Breast epithelium (tissue), 4 donors: ENCODE measurements at places on chromosomes 2 and 18. TPM values are rescaled to one million over a fixed set of nuclear protein-coding genes. Genes with fewer than 3 reads are reported as not detected.

DNA sequence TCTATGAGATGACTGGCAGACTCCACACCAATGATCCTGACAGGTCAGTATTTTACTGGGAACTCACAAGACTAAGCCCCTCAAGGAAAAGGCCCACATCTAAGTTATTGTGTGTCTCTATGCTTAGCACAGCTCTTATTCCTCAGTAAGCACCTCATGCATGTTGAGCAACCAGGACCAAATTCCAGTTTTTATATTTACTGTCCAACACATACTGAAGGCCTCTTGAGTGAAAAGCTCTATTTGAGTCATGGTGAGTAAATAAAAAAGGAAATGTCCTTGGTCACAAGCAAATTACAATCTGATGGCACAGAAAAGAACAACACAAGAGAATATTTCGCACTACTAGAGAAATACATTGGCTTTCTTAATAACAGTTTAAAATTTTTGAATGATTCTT is 87.9 kb upstream of the ETAA1 start:
- no peak for DNase-seq

- DNase-seq, result no peak
Observed at GRCh38 chr2:43192744-43193651, 33.4 kb downstream of the ZFP36L2 start.

DNA sequence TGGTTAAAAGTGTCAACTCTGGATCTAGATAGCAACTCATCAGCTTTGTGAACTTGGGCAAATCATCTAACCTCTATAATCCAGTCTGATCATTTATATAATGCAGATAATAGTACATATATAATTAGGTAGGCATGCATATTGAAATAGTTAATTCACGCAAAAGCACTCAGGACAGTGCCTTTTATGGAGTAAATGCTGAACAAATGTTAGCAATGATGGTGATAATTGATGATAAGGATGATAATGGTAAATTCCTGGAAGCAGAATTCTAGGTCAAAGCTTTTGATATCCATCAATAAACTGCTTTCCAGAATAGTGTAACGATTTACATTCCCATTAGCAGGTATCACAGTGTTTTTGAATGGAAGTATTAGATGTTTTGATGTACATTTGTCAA is 59.7 kb upstream of the CYP26B1 start:
- no peak for DNase-seq

- DNase-seq, result no peak
Observed at GRCh38 chr2:167122389-167122788, 234.1 kb downstream of the XIRP2 start.

GRCh38 chr2:45860136-45861121 is 209.0 kb downstream of the PRKCE start:
- DNase-seq, result peak; percentile 46

DNA sequence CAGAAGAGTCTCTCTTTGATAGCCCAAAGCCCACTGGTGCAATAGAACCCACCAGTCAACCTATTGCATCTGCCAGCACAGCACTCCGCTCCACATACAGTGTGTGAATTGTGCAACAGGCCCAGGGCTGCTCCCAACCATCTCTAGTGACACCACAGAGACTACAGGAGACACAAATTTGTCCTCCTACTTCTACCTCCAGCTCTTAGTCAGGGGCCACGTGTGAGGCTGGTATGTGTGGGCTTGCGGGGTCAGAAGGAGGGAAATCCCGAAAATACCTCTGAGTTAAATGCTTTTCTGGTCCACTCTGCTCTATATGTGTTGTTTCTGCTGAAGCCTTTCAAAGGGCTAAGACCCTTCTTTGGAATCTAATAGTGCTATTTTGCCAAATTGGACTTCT is 18.0 kb downstream of the DGUOK start:
- DNase-seq, result no peak

GRCh38 chr2:137802038-137802437 is 162.2 kb upstream of the HNMT start:
- DNase-seq, result no peak

GRCh38 chr18:45056926-45057325 is 376.2 kb downstream of the SETBP1 start:
- DNase-seq, result no peak

- no peak for DNase-seq
Observed at GRCh38 chr2:20674974-20675679, 8.2 kb downstream of the GDF7 start.

GRCh38 chr18:57801761-57802212 is 1.3 kb downstream of the ATP8B1 start:
- peak; percentile 54 for DNase-seq

- no peak for DNase-seq
Observed at GRCh38 chr2:65536596-65536995, 104.2 kb upstream of the SPRED2 start.

DNA sequence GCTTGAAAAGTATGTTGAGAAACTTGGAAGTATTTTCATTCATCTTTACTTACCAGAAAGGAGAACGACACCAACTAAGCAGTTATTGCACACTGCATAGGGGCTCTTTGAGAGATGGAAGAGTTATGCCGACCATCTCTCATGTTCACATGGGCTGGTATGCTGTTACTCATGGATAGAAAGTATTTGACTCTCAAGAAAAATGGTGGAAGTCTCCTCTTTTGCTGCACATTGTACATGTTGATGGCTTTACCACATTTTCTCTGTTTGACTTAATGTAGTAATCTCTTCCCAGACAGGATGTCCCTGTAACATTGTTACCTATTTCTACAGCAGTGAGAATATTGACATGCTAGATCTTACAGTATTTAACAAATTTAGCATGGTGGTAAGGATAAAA is 23.2 kb downstream of the CAB39 start:
- DNase-seq, result no peak

DNA sequence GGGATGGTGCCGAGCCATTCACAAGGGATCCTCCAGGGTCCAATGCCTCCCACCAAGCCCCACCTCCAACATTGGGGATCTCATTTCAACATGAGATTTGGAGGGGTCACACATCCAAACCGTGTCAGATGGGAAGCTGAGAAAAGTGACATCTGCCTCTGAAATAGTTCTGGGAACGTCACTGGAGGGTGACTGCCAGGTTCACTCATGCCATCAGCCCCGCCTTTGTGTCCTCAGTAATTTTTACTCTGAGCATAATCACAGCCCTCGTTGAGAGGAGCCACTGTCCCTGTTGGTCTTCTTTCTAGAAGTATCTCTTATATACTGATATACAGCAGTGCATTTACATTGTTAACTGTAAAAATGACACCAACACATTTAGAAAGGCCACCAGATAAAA is 67.4 kb downstream of the KLHL29 start:
- no peak for DNase-seq

- no peak for DNase-seq
Observed at GRCh38 chr2:60855989-60856669, 25.2 kb upstream of the REL start.

DNA sequence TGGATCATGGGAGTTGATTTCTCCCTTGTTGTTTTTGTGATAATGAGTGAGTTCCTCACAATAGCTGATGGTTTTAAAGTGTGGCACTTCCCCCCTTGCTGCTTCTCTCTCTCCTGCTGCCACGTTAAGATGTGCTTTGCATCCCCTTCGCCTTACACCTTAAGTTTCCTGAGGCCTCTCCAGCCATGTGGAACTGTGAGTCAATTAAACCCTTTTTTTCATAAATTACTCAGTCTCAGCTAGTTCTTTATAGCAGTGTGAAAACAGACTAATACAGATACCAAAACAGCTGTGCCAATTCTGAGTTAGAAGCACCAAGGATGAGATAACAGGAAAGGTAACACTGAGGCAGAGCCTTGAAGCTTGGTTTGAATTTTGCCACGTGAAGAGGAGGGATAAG is 44.7 kb downstream of the ITSN2 start:
- no peak for DNase-seq

DNA sequence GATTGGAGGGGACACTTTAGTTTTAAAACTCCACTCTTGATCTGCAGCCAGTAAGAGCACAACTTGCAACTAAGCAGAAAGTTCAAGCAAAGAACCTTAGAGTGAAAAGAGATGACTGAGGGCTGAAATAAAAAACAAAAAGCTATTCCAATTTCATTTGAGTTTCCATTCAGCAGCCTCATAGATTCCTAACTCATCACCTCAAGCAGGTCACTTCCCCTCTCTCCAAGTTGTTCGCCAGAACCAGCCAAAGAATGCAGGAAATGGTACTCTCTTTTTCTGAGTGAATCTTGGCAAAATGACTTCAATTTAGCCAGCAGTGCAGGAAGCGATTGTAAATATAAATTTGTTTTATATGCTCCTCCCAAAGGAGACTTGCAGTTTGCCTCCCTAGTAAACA is 213.3 kb downstream of the SETBP1 start:
- DNase-seq, result no peak

DNA sequence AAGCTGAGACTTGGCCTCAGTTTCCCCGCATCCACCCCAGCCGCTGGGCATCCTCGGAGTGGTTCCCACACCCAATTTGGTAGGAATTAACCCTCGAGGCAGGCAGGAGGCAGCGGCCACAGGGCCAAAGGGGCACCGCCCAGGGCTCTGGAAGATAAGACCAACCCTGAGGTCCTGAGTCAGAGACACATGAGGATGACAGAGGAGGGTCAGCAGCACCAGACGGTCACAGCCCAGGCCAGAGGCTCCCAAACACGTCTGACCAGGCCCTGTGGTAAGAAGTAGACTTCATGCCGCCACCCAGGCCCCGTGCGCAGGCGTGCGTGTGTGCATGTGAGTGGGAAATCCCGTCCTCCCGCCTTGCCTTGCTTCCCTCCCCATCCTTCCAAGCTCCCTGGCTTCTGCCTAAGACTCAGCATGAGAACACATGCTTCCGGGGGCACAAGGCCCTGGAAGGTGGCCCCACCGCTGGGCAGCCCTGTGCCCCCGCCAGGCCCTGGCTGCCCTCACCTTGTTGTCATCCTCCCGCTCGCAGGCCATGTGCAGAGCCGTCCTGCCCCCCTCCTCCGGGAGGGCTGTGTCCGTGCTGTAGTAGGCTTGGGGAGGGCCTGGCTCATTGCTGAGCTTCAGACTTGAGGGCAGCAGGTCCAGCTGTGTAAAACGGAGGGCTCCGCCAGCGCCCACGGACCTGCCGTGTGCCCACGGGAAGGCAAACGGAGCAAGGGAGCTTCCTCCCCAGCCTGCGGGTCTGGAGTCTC is 46.3 kb downstream of the ANKMY1 start:
- DNase-seq, result peak; percentile 10

- DNase-seq, result no peak
Observed at GRCh38 chr2:235678712-235679111, 184.9 kb downstream of the AGAP1 start.

GRCh38 chr2:12797815-12798214 is 81.1 kb downstream of the TRIB2 start:
- no peak for DNase-seq

DNA sequence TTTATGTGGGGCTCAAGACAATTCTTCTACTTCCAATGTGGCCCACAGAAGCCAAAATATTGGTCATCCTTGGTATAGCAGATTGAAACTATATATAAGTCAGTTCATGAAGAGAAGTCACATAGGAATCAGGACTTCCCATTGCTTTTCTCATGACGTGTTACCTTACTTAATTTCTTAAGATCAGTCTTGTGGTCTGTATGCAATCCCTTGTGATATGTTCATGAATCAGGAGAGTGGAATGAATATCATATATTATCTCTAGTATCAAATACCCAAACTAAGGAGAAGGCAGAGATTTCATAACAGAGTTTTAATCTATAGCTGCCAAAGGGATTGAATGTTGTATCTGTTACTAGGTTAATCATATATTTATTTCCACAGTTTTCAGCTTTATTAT is 1390.4 kb downstream of the SUCLG1 start:
- no peak for DNase-seq

- no peak for DNase-seq
Observed at GRCh38 chr2:108560241-108560811, 26.1 kb downstream of the LIMS1 start.

GRCh38 chr2:235935773-235936172 is 232.4 kb downstream of the GBX2 start:
- no peak for DNase-seq

DNA sequence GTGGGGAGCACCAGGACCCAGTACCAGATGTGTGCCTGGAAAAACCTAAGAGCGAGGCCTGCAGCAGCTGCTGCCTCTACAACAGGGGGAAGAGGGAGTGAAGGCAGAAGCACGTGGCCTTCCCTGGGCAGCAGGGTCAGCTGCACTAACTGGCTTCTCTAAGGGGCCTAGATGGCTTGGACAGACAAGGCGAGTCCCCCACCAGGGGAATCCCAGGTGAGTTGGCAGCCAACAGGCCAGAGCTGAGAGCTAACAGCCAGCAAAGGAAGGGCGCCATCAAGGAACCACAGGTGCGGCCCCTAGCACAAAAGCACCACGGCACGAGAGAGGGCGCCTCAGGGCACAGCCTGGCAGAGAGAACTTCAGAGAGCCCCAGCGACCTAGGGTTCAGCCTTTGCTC is 19.8 kb upstream of the MAL start:
- DNase-seq, result no peak

SIX3 gene
- total RNA-seq, result not detected

APOB gene
- 3.2 TPM for total RNA-seq

ABHD1 gene
- total RNA-seq, result 0.29 TPM

C18orf63 gene
- total RNA-seq, result not detected

MYCN gene
- total RNA-seq, result 0.98 TPM

GPR155 gene
- 7.2 TPM for total RNA-seq

PIK3C3 gene
- total RNA-seq, result 33.4 TPM

CDCA7 gene
- 3.2 TPM for total RNA-seq

NEUROD1 gene
- not detected for total RNA-seq

KYNU gene
- total RNA-seq, result 13.1 TPM

MDH1B gene
- total RNA-seq, result 0.64 TPM

KCNG2 gene
- 0.32 TPM for total RNA-seq

ACVR2A gene
- 26.5 TPM for total RNA-seq

PLEKHM3 gene
- total RNA-seq, result 29.0 TPM

CHRND gene
- not detected for total RNA-seq

ZNF519 gene
- total RNA-seq, result 9.1 TPM

IL1R2 gene
- total RNA-seq, result 9.8 TPM

PELI1 gene
- total RNA-seq, result 40.6 TPM

GALNT5 gene
- total RNA-seq, result 1.6 TPM
